Kidney capillary endothelial cell (primary cell): ENCODE measurements at places on chromosomes 1 and 21.

DNA sequence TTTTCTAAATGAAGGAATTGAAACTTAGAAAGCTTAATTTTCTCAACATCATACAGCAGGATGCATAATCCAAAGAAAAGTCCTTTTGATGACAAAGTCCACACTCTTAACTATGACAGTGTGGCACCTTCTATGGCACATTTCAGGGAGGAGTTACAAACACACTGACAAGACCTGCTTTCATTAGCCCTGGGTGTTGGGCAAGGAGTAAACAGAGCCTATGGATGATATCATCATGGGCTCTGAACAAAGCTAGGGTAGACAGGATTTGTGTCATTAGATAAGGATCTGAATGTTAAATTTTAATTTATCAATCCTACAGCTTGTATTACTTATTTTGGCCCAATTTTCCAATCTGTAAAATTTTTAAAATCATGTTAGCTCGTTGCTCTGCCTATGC is 62.6 kb upstream of the DENND1B start:
- DNase-seq, result peak; percentile 19

GRCh38 chr21:25722631-25723030 is 12.1 kb downstream of the ATP5PF start:
- no peak for DNase-seq

GRCh38 chr1:91585502-91585901 is 84.9 kb downstream of the CDC7 start:
- no peak for DNase-seq

DNA sequence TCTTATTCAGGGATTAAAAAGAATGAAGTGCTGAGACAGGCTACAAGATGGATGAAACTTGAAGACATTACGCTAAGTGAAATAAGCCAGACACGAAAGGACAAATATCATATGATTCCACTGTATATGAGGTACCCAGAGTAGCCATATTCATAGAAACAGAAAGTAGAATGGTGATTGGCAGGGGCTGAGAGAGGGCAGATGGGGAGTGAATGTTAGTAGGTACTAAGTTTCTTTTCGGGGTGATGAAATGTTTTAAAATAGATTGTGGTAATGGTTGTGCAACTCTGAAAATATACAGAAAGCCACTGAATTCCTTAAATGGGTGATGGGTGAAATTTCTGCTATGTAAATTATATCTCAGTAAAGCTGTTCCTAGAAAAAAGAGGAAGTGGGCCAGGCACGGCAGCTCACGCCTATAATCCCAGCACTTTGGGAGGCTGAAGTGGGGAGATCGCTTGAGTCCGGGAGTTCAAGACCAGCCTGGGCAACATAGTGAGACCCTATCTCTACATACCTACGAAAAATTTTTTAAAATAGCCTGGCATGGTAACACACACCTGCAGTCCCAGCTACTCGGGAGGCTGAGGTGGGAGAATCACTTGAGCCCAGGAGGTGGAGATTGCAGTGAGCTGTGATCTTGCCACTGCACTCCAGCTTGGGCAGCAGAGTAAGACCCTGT is 15.9 kb downstream of the SLC27A3 start:
- DNase-seq, result no peak

- DNase-seq, result no peak
These were observed 246.5 kb downstream of the TOMM20 start for GRCh38 chr1:234881893-234882771.

DNA sequence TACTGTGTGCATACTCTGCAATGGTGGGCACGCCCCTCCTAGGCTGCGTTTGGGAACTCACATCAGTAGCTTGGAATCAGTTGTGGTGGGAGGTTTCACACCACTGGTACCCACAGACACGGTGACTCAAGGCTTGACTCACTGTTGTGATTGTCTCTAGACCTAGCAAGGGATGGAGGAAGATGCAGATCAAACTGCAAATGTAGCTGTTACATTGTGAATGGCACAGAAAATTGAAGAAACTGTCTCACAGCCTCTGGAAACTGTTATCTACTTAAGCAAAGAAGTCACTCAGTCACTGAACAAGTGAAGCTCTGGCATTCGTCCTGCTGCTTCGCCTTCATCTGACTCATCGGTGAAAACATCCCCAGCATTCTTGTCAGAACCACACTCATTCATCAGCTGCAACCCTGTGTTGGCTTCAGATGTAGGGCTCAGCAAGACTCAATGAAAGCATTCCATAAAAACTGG is 59.5 kb downstream of the POFUT2 start:
- peak; percentile 30 for DNase-seq

- peak; percentile 70 for DNase-seq
These were observed 145.6 kb downstream of the ZZZ3 start for GRCh38 chr1:77536813-77537212.

- DNase-seq, result no peak
These were observed 97.8 kb upstream of the IPO9 start for GRCh38 chr1:201731142-201731541.

DNA sequence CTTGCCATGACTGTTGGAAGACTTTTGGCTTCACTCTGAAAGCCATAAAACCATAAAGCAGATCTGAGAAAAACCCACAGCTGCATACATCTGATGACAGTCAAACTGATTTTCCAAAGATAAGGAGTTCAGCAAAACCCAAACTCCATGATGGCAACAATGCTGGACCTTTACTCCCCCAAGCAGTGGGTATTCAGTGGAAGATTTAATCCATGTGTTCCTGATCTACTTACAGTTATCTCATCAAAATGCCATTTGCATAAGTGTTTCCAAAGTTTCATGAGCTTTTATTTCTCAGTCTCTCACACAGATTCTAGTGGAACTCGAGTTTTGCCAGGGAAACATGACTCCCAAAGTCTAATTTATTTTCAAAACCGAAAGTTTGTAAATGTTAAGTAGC is 184.9 kb downstream of the ZC3H11B start:
- no peak for DNase-seq

GRCh38 chr1:39196244-39197215 is 8.0 kb upstream of the MACF1 start:
- DNase-seq, result peak; percentile 58

DNA sequence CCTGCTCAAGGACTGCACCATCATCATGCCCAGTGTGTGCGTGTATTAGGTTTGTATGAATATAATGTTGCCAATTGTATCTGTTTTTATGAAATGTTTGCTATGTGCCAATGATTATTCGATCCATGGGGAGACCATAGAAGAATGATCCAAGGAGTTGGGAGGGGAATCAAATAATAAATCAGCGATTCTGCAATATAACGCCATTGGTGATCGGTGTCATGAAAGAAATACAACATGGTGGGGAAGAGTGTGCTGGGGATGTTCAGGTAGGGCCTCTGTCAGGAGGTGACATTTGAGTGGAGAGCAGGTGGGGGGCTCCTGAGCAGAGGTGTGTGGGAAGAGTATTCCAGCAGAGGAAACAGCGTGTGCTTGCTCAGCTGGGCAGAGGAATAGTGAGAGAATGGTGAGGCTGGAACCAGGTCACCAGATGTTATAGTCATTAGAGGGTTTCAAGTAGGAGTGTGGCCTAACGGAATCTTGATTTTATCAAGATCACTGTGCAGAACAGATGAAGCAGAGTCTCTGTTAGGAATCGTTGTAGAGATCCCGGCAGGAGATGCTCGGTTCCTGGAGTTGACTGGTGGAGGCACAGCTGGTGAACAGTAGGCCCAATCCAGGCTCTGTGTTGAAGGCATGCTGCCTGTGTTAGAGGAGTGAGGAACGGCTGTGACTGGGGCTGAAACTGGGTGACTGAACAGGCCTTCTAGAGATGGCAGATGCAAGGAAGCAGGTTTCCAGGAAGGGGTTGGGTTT is 2.9 kb upstream of the ZNF496 start:
- DNase-seq, result no peak

GRCh38 chr1:13824626-13825025 is 124.6 kb downstream of the PRDM2 start:
- no peak for DNase-seq

DNA sequence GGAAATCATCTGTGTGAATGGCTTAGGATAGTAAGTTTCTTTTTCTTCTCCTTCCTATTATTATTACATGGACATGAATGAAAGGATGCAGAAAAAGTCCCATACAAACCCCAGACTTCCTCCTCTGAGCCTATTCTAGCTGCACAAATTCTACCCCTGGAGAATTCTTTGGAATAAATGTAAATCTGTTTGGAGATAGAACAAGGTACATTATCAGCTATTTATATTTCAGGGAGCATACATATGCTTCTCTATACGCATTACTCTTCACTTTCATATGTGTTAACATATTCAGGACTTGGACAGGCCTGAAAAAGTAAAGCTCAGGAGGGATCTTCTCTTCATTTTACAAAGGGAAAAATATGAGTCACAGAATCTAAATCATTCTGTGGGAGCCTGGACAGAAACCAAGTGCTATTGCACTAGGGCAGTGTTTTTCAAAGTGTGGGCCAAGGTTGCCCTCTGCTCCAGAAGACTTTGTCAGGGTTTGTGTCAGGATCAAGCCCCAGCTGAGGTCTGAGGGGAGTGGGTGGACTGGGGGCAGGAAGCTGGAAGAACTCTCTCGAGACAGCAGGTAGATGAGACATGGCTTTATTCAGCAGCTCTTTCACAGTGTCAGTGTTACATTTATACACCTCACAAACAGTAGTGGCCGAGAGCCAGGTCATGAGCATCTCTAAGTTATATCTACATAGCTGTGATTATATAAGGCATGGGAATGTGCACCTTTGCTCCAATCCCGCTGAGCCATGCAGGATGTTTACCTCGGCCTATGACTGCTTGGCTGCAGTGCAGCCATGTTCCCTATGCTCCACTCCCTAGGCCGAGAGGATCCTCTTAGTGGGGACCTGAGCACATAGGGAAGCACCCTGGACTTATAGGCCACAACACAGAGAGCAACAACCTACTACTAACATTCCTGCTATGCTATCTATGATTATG is 114.3 kb downstream of the GDAP2 start:
- no peak for DNase-seq

- peak; percentile 53 for DNase-seq
These were observed 30.0 kb downstream of the ZMYM4 start for GRCh38 chr1:35298464-35298863.

DNA sequence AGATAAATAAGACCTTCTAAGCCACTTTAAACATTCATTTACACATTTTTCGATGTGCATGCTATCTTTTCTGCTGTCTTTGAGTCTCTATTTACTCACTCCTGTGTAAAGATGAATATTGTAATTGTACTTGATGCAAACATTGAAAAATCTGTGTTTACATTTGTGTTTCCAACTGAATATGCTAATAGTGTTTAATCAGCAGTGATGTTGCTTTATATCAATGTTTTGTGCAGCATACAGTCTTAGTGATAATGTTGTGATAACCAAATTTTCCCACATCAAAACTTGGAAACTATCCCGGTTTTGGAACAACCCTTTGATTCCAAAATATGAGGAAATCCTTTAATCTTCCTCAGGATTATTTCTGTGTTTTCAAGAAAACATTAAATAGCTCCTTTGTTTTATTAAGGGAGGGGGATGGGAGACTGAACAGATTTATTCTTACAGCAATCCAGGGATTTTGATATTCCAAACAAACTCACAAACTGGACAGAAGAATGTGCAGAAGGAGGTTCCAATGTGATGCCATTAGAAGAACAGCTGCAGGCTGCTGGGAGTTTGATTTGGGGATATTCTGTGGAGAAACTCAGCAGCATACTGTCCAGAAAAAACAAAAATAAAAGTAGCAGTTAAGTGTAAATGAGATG is 248.0 kb downstream of the S1PR1 start:
- DNase-seq, result no peak

- no peak for DNase-seq
These were observed 298.3 kb downstream of the GPATCH2 start for GRCh38 chr1:217332431-217333065.

- DNase-seq, result no peak
These were observed 60.2 kb downstream of the CHRM3 start for GRCh38 chr1:239446611-239447010.

DNA sequence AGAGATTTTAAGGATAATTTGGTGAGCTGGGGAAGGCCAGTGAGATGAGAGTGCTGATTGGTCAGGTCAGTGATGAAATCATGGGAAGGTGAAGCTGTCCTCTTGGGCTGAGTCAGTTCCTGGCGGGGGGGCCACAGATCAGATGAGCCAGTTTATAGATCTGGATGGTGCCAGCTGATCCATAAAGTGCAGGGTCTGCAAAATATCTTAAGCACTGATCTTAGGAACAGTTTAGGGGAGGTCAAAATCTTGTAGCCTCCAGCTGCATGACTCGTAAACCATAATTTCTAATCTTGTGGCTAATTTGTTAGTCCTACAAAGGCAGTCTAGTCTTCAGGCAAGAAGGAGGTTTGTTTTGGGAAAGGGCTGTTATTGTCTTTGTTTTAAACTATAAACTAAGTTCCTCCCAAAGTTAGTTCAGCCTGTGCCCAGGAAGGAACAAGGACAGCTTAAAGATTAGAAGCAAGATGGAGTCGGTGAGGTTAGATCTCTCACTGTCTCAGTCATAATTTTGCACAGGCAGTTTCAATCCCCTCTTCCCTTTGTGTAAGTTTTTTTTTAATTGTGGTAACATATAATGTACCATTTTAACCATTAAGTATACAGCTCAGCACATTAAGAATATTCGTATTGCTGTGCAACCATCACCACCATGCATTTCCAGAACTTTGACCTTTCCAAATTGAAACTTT is 39.4 kb downstream of the PTAFR start:
- no peak for DNase-seq

DNA sequence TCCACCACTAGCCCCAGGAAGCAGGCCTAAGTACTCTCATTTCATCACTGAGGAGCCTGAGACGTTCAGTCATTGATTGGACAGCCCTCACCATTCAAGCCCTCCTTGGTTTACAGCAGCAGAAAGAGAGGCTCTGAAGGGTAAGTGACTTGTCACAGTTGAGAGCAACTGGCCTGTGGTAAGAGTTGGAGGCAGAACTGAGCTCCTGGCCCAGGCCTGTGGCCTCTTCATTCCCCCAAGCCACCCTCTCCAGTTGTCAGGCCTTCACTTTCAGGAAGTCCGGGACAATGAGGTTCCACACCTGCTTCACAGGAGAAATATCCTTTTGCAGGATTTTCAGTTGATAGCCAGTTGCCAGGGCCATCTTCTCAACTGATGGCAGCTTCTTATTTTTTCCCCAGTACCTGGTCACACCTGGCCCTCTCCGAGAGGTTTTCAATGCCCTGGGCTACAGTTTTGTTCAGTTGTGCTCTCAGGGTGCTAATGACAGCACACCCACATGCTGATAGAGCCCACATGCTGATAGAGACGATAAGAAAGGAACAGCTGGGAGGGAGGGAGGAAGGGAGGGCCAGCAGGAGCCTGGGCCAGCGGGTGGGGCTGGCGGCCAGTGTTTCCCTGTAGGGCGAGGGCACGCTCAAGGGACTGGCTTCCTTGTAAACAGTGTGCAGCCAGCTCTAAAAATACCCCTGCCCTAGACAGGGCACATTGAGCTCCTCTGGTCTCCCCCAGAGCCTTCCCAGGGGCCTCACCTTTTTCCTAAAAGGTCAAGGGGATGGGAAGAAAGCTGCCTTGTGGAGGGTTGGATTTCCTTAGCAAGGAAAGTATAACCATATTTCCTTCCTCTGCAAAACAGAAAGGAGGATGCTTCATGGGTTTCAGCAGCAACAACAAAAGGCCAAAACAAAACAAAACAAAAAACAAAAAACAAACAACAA is 112.7 kb upstream of the JUN start:
- DNase-seq, result no peak
